ENCODE measurements at places on chromosomes 2 and 18. TPM values are rescaled to one million over a fixed set of nuclear protein-coding genes. Genes with fewer than 3 reads are reported as not detected.

Gene SF3B1
- 125 TPM for total RNA-seq

Gene SCN3A
- total RNA-seq, result 0.12 TPM

Gene SLC4A5
- 0.40 TPM for total RNA-seq

Gene COL5A2
- total RNA-seq, result 56.2 TPM

Gene NOL4
- total RNA-seq, result not detected

Gene ERFE
- 7.4 TPM for total RNA-seq

Gene IL1B
- total RNA-seq, result 67.5 TPM

Gene PJVK
- total RNA-seq, result 1.6 TPM

Gene NCL
- total RNA-seq, result 507 TPM

- H3K36me3 ChIP-seq, result no peaks in the 10 kb centered on the region
- H3K27me3 ChIP-seq, result peaks cover 10% of the 10 kb centered on the region
- H3K4me3 ChIP-seq, result no peak overlapping the region
- H3K27ac ChIP-seq, result no peak overlapping the region
Observed at GRCh38 chr2:16040271-16041010, 100.1 kb downstream of the MYCN start.

DNA sequence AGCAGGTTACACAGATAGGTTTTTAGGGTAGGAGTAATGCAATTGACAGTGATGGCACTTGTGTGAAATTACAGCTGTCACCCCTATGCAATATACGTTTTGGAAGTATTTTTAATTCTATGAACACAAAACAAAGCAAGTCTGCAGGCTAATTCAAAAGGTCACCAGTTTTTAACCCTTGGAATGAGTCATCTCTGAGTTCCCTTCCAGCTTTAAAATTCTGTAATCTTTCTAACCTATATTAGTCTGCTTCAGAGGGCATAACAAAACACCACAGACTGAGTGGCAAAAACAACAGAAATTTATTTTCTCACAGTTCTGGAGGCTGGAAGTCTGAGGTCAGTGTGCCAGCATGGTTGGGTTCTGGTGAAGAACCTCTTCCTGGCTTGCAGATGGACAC, 596.9 kb upstream of the HNMT start:
- H3K36me3 ChIP-seq, result no peaks in the 10 kb centered on the region
- peak; percentile 18 for DNase-seq
- peaks cover 3% of the 10 kb centered on the region for H3K27me3 ChIP-seq

DNA sequence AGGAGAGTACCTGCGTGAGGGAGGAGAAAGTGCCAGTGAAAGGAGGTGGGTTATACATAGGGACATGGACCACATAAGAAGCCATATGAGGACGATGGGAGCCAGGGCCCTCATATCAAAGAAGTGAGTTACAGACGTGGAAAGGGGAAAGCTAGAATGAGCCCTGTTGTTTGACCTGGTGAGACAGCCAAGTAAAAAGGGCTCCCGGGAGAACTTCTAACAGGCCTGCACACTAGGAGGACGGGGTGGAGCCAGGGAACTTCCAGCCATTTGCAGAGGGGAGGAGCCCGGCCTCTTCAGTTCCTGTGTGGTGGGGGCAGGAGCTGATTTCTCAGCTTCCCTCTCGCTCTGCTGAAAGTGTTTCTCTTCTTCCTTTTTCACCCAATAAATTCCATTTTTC, 84.1 kb upstream of the SLC66A3 start:
- peaks cover 16% of the 10 kb centered on the region for H3K4me1 ChIP-seq
- H3K27ac ChIP-seq, result no peak overlapping the region
- no peak overlapping the region for H3K4me3 ChIP-seq
- H3K27me3 ChIP-seq, result peaks cover 2% of the 10 kb centered on the region
- DNase-seq, result no peak

GRCh38 chr2:9693646-9694045, 62.8 kb upstream of the YWHAQ start:
- H3K4me1 ChIP-seq, result no peaks in the 10 kb centered on the region
- H3K4me3 ChIP-seq, result no peak overlapping the region
- H3K36me3 ChIP-seq, result no peaks in the 10 kb centered on the region
- no peak overlapping the region for H3K27ac ChIP-seq
- no peaks in the 10 kb centered on the region for H3K27me3 ChIP-seq

DNA sequence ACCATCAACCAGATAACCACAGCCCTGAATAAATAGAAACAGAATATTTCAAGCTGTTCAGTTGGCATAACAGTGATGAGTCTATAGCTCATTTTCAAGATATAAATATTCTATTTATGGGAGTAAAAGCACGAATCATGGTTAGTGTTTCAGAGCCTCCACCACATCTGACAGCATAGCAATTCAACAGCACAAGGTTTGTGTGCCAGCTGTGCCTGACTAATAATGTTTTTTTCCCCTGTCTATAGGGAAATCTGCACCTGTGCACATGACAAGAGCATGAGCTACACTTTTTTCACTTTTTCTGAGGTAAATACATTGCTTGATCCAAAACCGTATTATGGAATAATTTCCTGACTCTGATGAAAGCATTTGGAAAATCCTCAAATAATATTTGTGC, 251.3 kb downstream of the RPIA start:
- H3K4me1 ChIP-seq, result no peaks in the 10 kb centered on the region
- H3K36me3 ChIP-seq, result no peaks in the 10 kb centered on the region
- H3K27ac ChIP-seq, result no peak overlapping the region
- H3K4me3 ChIP-seq, result no peak overlapping the region
- H3K27me3 ChIP-seq, result peaks cover 15% of the 10 kb centered on the region

- no peaks in the 10 kb centered on the region for H3K36me3 ChIP-seq
- no peak overlapping the region for H3K4me3 ChIP-seq
- no peak overlapping the region for H3K27ac ChIP-seq
- H3K27me3 ChIP-seq, result no peaks in the 10 kb centered on the region
Observed at GRCh38 chr2:34853646-34854045, 1254.5 kb upstream of the FAM98A start.

- no peaks in the 10 kb centered on the region for H3K4me1 ChIP-seq
- no peak for DNase-seq
- no peaks in the 10 kb centered on the region for H3K36me3 ChIP-seq
- no peaks in the 10 kb centered on the region for H3K27me3 ChIP-seq
- no peak overlapping the region for H3K4me3 ChIP-seq
Observed at GRCh38 chr2:68351997-68352396, 13.1 kb upstream of the PLEK start.

GRCh38 chr2:228786901-228787300, 484.2 kb downstream of the PID1 start:
- H3K27ac ChIP-seq, result no peak overlapping the region
- peaks cover 14% of the 10 kb centered on the region for H3K27me3 ChIP-seq
- H3K4me3 ChIP-seq, result no peak overlapping the region
- H3K4me1 ChIP-seq, result no peaks in the 10 kb centered on the region
- H3K36me3 ChIP-seq, result no peaks in the 10 kb centered on the region

DNA sequence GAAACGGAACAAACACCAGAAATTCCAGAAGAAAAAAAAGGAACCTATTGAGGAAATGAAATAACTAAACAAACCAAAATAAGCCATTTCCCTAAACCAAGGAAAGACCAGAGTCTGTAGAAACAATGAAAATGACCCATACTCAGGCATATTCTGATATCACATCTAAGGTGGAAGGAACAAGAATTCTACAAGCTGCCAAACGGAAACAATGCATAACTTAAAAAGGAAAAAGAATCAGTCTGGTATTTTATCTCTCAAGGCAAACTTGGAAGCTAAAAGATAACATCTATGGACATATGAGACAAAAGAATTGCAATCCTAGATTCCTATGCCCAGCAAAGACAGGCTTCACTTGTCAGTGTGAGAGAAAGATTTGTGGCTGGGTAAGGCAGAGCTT, 326.2 kb downstream of the PDE11A start:
- no peak for DNase-seq
- H3K36me3 ChIP-seq, result no peaks in the 10 kb centered on the region
- peaks cover 47% of the 10 kb centered on the region for H3K27me3 ChIP-seq
- 0 out of 2 replicates have a peak, but pooled peaks cover 7% of the 10 kb centered on the region for H3K4me1 ChIP-seq

- peaks cover 29% of the 10 kb centered on the region for H3K36me3 ChIP-seq
- H3K27me3 ChIP-seq, result no peaks in the 10 kb centered on the region
- no peak overlapping the region for H3K27ac ChIP-seq
- H3K4me1 ChIP-seq, result no peaks in the 10 kb centered on the region
- no peak overlapping the region for H3K4me3 ChIP-seq
Observed at GRCh38 chr2:99166218-99166617, 11.5 kb downstream of the LIPT1 start.

DNA sequence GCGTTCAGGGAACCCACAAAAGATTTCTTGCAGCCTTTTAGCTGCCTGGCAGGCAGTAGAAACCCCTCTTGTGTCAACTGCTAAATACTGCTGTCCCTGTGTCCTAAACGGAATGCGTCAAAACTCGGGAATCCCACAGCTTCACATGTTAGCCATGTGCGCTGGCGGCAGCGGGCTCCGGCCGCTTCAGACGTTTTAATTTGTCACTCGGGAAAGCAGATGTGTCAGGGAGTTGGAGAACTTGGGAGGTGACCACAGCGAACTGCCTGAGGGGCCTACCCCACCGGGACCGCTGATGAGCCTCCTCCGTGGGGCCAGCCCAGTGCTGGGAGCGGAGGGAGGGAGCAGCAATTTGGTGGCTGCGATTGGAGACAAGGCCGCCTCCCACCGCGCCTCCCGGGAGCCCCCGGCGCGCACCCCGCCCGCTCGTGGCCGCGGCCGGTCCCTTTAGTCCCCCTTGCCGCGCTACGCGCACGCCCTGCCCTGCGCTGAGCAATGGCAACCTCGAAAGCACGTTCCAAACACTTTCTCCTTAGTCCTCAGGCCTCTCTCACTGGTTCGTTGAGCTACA, 146.1 kb upstream of the SATB2 start:
- no peaks in the 10 kb centered on the region for H3K36me3 ChIP-seq
- no peak overlapping the region for H3K27ac ChIP-seq

- no peak overlapping the region for H3K4me3 ChIP-seq
- peaks cover 15% of the 10 kb centered on the region for H3K4me1 ChIP-seq
- DNase-seq, result no peak
Observed at GRCh38 chr2:157287160-157287559, 29.7 kb downstream of the GALNT5 start.

DNA sequence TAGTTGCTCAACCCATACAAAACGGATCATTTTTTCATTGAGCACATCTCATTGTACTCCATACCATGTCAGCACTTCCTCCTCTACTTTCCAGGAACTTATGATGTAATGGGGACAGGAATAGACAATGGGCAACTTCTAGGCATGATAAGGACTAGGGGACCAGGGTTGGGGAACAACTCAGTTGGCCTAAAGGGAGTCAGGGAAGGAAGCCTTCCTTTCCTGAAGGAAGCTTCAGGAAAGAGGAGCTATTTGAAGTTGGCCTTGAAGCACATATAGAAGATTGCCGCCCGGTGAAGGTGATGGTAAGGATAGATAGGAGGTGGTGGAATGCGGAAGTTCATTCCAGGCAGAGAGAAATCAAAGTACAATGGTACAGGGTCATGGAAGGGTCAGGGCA, 283.9 kb downstream of the SLC8A1 start:
- DNase-seq, result no peak
- H3K36me3 ChIP-seq, result no peaks in the 10 kb centered on the region
- no peak overlapping the region for H3K4me3 ChIP-seq
- no peaks in the 10 kb centered on the region for H3K27me3 ChIP-seq
- no peak overlapping the region for H3K27ac ChIP-seq

- no peak overlapping the region for H3K4me3 ChIP-seq
- no peaks in the 10 kb centered on the region for H3K36me3 ChIP-seq
- H3K27ac ChIP-seq, result no peak overlapping the region
- no peak for DNase-seq
- no peaks in the 10 kb centered on the region for H3K27me3 ChIP-seq
- peaks cover 7% of the 10 kb centered on the region for H3K4me1 ChIP-seq
Observed at GRCh38 chr2:120511536-120511935, 165.6 kb downstream of the INHBB start.

- no peaks in the 10 kb centered on the region for H3K36me3 ChIP-seq
- no peak overlapping the region for H3K4me3 ChIP-seq
- peak; percentile 56 for DNase-seq
- peaks cover 31% of the 10 kb centered on the region for H3K4me1 ChIP-seq
- H3K27me3 ChIP-seq, result no peaks in the 10 kb centered on the region
Observed at GRCh38 chr2:43482961-43483360, 112.9 kb downstream of the THADA start.

- no peak overlapping the region for H3K4me3 ChIP-seq
- H3K27ac ChIP-seq, result no peak overlapping the region
- H3K27me3 ChIP-seq, result no peaks in the 10 kb centered on the region
- no peak for DNase-seq
- no peaks in the 10 kb centered on the region for H3K36me3 ChIP-seq
- no peaks in the 10 kb centered on the region for H3K4me1 ChIP-seq
Observed at GRCh38 chr2:110858135-110858725, 125.9 kb downstream of the ACOXL start.

DNA sequence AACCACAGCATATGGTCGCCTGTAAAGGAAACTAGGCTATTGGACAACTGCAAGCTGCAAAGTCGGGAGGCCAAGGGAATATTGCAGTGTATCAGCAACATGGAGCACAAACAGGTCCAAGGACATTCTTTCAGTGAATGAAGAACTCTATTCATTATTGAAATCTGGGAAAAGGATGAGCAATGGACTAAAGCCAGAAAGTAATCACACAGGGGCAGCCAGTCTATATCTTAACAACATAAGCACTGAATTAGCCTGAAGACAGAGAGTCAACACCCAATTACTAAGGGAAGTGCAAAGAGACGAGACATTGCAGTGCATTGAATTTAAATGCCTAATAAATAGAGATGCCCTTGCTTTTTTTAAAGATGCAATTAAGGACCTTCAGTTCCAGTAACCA, 615.5 kb upstream of the SETBP1 start:
- no peak overlapping the region for H3K4me3 ChIP-seq
- H3K4me1 ChIP-seq, result no peaks in the 10 kb centered on the region
- H3K27me3 ChIP-seq, result no peaks in the 10 kb centered on the region
- DNase-seq, result no peak
- no peak overlapping the region for H3K27ac ChIP-seq
- H3K36me3 ChIP-seq, result no peaks in the 10 kb centered on the region

DNA sequence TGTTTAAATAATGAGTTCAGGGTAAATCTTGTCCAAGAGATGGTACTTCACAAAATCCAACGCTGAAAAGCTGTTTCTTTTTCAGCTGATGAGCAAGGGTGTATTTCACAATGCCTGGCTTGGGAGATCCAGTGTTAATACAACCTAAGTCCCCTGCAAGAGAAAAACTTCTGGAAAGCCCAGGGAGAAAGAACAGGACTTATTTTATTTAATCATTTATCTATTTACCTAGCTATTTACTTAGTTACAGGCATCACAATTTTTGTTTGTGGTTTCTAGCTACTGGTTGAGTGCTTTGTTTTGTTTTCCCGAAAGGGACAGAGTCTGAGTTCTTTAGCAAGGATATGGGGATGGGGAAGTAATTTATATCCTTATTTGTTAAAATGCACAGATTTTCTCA, 598.2 kb upstream of the SYT4 start:
- DNase-seq, result no peak
- H3K4me3 ChIP-seq, result no peak overlapping the region
- H3K27ac ChIP-seq, result no peak overlapping the region
- H3K36me3 ChIP-seq, result no peaks in the 10 kb centered on the region

DNA sequence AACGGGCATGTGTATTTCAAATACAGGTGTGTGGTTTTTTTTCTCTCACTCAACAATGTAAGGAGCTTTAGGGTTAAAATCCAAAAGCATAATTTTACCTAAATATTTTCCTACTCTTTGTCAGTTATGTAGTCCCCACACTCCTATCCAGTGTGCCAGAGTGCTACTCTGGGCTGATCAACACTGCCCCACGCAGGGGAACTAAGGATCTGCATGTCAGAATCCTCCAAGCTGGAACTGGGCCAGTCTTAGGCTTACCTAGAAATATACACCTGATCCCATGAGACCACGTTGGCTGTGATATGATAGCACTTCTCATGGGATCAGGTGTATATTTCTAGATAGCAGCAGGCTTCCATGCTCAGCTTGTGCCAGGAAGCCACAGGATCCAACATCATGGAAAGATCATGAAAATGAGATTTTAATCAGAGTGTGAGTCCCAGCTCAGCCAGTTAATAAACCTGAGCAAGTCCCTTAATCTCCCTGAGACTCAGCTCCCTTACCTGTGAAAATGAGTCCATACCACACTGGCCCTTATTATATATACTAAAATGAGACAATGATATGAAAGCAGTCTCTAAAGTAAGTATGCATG, 29.7 kb downstream of the CCDC141 start:
- no peaks in the 10 kb centered on the region for H3K4me1 ChIP-seq
- H3K4me3 ChIP-seq, result no peak overlapping the region
- peak; percentile 81 for DNase-seq

All from PC-3 (cell line).